Posterior vena cava (tissue), 2 donors: ENCODE measurements at places on chromosomes 1 and 21. TPM values are rescaled to one million over a fixed set of nuclear protein-coding genes. Genes with fewer than 3 reads are reported as not detected.

The ITLN1 gene
- total RNA-seq: 0.60 TPM

The SEMA4A gene
- 5.8 TPM for total RNA-seq

The NCAM2 gene
- 5.5 TPM for total RNA-seq

DNA sequence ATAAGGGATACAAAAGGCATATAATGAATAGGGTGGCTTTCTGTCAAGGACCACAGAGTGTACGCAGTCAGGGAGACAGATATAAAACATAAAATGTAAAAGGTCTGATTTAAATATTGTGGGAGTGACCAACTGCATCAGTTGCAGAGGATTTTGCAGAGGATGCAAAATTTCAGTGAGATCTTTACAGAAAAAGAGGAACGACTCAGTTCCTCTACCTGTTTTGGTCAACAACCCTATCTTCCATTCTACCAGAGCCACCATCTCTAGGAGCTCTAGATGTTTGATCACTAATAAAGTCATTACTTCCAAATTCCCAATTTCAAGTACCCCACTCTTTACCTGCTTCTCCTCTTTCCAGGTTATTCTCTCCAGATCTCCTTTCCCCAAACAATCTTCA lies 16.5 kb downstream of the SOD1 start:
- no peak for DNase-seq

DNA sequence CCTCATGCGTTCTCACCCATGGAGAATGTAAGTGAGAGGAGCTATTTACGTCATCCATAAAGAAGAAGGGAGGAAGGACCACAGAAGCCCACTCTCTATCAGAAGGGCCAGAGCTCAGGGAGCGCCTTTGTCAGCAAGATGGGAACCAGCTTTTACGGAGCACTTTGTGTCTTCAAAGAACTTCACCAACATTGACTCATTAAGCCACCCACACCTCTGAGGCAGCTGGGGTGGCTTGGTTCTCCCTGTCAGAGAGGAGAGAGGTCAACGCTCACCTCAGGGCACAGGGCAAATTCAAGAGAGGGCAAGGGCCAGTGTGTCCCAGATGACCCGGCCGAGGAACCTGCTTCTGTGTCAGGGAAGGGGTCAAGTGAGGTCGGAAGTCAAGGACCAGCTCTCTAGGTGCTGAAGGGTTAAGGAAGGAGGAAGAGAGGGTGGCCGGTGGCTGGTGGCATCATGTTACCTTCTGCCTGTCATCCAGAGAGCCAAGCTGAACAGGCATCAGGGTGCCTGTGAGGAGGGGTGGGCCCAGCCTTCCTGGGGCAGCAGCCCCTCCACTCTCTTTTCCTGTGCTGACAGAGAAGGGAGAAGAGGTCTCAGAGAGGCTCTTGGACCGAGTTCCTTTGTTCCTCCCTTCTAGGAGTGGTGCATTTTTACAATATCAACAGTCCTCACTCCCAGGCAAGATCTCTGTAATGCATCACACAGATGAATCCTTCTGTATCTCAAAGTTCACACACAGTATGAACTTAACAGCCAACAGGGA lies 109.0 kb downstream of the ETS2 start:
- DNase-seq: no peak

GRCh38 chr21:37862536-37862935 lies 53.7 kb downstream of the KCNJ6 start:
- DNase-seq: no peak
